ENCODE measurements at places on chromosomes 1 and 21.
A peak's percentile ranks its signal among the peaks of the same experiment; 100 is the strongest.

DNA sequence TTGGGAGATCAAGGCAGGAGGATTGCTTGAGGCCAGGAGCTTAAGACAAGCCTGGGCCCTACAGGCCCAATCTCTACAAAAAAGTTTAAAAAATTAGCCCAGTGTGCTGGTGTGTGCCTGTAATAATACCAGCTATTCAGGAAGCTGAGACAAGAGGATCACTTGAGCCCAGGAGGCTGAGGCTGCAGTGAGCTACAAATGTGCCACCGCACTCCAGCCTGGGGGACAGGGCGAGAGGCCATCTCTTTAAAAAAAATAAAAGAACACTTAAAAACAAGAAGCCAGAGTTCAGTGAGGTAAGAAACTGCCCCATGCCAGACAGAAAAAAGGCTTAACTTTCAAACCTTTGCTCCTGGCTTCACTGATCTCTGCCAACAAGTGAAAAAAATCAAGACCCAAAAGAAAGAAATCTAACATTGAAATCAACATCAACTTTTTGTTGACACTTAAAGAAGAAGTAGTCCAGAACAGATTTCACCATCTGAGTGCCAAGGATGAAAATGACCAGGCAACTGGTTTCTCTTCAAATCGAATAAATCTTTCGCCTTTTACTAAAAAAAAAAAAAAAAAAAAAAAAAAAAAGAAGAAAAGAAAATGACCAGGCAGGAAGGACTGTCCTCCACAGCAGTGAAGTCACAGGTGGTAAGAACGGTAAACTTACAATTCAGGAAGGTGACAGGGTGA, 51.2 kb downstream of the SLC45A1 start:
- DNase-seq, result no peak

GRCh38 chr1:9420835-9421532, 118.3 kb upstream of the SLC25A33 start:
- DNase-seq, result no peak

DNA sequence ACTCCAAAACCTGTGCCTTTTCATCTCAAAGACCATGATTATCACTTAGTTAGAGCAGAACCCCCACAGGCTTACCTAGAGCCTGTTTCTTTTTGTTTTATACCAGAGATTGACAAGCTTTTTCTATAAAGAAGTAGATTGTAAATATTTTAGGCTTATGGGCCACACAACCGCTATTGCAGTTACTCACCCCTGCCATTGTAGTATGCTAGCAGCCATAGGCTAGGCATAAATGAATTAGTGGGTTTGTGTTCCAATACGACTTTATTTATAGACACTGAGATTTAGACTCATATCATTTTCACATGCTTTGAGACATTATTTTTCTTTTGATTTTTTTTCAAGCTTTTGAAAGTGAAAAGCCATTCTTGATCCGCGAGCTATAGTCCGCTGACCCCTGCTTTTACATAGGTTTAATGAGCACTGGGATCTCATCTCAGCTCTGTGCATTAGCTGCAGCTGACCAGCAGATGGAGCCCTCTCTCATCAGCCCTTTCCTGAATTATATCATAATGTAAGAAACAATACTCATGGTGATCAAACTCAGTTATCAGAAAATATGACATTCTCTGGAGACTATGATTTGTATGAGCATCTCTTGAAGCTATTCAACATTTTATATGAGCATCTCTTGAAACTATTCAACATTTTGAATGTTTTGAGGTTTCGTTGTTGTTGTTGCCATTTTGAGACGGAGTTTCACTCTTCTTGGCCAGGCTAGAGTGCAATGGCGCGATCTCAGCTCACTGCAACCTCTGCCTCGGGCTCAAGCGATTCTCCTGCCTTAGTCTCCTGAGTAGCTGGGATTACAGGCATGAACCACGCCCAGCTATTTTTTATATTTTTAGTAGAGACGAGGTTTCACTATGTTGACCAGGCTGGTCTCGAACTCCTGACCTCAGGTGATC, 111.9 kb upstream of the L1TD1 start:
- DNase-seq, result peak; percentile 42

- DNase-seq, result no peak
These were observed 428.6 kb upstream of the CAMK1G start for GRCh38 chr1:209154912-209155311.

DNA sequence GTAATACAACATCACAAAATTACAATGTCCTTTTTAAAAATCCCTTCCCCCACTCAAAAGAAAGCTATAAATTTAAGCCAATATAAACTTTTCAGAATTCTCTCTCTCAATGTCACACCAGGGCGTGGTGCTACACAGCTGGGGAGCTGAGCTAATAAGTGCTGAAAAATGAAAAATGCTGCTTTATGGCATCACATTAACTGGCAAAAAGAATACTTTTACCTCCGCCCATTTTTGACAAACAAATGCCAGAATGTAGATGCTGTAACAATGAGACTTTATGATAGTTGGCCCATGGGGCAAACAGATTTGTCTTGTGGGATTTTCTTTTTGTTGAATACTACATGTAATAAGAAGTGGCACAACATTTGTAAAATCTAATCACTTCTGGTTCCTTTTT, 12.7 kb upstream of the LYPLAL1 start:
- no peak for DNase-seq

All from fibroblast of villous mesenchyme (primary cell).